ENCODE measurements at places on chromosomes 1 and 21.

GRCh38 chr1:159141584-159142390 is 29.6 kb upstream of the CADM3 start:
- DNase-seq, result peak; percentile 78

DNA sequence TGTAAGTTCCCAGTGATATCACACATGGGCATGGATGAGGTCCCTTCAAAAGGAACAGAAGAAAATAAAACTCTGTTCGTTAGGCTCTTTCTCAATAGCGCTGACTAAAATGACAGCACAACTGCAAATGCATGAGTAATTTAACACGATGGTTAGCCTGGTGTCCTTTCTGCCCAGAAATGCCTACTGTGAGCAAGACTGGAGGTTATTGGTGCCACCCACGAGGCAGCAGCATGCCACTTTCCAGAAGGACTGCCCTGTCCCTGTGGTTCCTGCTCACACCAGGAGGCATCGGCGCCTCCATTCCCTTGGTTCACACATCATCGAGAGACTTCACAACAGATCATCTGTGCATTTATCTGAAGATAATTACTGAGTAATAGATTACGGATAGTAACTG is 26.2 kb downstream of the VPS26C start:
- DNase-seq, result no peak

DNA sequence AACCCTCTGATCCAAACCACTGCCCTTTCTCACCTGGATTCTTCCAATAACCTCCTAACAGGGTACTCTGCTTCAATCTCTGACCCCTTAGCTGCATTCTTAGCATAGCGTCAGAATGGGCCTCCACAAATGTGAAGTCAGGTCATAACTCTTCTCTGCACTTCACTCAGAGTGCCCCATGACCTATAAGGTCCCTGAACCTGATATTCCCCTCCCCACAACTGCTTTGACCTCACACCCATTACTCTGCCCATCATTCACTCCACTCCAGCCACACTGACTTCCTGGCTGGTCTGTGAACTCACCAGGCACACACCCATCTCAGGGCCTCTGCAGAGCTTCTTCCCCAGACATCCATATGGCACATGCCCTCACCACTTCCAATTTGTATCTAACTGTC is 141.9 kb downstream of the ZNF281 start:
- DNase-seq, result no peak

- DNase-seq, result peak; percentile 49
These were observed 6.8 kb downstream of the ETV3L start for GRCh38 chr1:157092831-157093230.

DNA sequence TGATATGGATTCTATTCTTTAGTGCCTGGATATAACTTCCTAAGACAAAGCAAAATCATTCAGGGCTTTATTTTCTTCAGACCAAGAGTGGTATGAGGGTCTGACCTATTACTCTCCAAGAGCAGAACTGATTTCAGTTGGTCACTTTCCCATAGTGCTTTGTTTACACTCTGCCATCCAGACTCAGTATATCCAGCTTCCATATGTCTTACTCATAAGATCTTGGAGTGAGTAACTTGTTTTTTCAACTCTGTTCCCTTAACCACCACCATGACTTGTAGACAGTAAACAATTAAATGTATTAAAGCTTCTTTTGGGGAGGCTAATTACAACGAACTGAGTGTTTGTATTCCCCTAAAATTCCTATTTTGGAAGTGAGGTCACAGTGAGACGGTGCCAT is 83.4 kb downstream of the USP24 start:
- DNase-seq, result no peak

- peak; percentile 14 for DNase-seq
These were observed 764.7 kb upstream of the TPTE start for GRCh38 chr21:9756677-9757076.

GRCh38 chr1:235270625-235271024 is 57.4 kb downstream of the ARID4B start:
- DNase-seq, result no peak

- DNase-seq, result no peak
These were observed 12.7 kb downstream of the TTC22 start for GRCh38 chr1:54788459-54788858.

GRCh38 chr1:161374373-161374772 is 6.7 kb upstream of the CFAP126 start:
- DNase-seq, result no peak

DNA sequence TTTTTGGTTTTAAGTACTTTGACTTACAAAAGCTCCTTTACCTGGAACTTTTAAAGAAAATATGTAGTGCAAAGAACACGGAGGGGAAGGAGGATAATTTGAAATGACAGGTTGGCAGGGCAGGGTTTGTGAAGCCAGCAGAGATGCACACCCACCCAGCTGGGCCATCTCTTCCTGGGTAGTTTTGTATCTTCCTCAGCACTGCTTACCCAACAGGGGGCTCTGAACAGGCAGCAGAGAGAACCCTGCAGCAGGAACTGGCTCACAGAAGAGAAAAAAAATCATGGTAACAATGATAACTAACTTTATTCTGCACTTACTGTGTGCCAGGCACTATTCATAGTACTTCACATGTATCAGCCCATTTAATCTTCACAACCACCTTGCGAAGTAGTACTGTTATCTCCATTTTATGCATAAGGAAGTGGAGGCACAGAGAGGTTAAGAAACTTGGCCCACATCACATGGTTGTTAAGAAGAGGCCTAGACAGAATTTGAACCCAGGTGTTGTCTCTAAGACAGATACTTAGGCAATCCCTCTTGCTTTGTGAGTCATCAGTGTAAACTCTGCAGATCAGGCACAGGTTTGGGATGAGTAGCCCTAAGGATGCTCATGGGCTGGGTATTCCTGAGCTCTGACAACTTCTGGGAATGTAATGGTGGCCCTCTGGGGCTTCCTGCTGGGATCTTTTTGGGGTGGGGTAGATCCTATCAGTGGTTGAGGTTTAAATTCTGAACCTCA is 60.8 kb downstream of the ELK4 start:
- DNase-seq, result peak; percentile 20

DNA sequence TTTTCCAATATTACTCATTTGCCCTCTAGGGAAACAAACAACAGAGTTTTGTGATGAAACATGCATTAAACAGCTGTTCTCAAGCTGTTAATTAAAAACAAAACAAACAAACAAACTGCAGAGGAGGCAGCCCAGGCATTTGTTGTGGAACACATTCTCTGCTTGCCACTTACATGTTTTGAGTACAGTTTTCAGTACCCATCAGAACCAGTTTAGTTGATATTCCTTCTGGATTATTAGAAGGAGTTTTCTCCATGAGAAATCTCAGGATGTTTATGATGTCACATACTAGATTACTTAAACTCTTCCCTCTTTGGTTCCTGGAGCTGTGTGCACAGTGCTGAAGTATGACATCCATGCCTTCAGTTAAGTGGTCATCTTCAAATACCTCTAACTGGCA is at the start of gene OR2T6:
OR2T6 (plus strand) TSS at position 301 of the 400 bp plus-strand sequence. CDS start 11,863 bp downstream, outside the sequence.
- DNase-seq, result no peak

GRCh38 chr21:14734191-14734590 is 188.1 kb upstream of the SAMSN1 start:
- DNase-seq, result no peak

DNA sequence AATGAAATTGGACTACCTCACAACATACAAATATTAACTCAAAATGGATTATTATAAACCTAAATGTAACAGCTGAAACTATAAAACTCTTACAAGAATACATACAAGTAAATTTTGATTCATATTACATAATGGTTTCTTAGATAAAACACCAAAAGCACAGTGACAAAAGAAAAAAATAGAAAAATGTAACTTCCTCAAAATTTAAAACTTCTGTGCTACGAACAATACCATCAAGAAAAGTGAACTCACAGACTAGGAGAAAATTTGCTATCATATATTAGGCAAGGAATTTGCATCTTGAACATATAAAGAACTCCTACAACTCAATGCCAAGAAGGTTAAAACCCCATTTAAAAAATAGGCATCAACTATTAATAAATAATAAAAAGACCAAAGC is 31.2 kb downstream of the ANGPTL3 start:
- DNase-seq, result no peak

GRCh38 chr1:15176120-15176519 is 22.6 kb downstream of the TMEM51 start:
- DNase-seq, result no peak

GRCh38 chr1:30417001-30417700 is 306.2 kb downstream of the MATN1 start:
- DNase-seq, result peak; percentile 37

Data from ecto neural progenitor cell (in vitro differentiated cells).